Activated naive CD8-positive, alpha-beta T cell treated with anti-CD3 and anti-CD28 coated beads, Interleukin-2, amount 10 ng/mL, durations not matched to agents 7 days and 5 days (primary cell): ENCODE measurements at places on chromosomes 1 and 21.

DNA sequence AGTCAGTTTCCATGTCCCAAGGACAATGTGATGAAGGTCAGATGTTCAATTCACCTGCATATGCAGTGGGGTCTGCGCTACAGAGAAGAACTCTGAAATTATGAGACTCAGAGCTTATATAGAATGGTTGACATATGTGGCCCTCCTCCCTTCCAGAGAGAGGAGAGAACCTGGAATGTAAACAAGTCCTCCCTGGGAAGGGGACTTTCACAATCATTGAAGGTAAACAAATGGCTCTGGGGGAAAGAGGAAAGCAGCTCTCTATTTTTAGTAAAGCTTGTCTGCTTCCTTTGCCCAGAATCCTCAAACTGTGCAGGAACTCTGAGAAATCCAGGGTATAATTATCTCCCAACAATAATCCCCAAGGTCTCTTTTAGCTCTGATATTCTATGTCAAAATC lies 9.8 kb downstream of the OVGP1 start:
- DNase-seq = no peak

- no peak for DNase-seq
These were observed 23.6 kb upstream of the LY9 start for GRCh38 chr1:160772331-160772730.

- no peak for DNase-seq
These were observed 324.2 kb downstream of the SEC16B start for GRCh38 chr1:177645491-177646190.

DNA sequence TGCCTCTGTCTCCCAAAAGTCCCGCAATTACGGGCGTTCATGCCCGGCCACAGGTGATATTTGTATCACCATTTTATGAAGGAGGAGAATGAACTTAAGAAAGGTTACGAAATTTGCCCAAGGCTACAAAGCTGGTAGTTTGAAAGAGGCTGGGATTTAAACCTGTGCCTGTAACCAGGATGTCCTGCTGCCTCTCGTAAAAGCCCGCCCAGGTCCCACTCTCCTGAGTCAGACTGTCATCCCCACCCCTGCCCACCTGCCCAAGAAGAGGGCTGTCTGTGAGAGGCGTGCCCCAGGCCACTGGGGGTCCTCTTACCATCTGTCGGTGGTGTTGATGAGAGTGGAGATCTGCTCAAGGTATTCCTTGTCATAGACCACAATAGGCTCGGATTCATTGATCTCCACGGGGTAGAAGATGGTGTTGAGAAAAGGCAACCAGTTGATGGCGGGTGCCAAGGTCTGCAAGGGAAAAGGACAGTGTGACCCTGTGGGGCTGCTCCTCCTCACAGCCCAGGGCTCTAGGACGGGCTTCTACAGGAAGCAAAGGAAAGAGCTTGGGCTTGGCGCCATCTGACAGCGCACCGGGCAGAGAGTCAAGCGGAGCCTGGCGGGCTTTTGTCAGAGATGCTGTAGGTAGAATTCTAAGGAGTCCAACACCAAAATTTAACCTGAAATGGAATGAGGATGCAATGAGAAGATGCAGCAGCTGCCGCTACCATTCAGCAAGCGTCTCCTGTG lies 43.2 kb downstream of the ECE1 start:
- DNase-seq = no peak

DNA sequence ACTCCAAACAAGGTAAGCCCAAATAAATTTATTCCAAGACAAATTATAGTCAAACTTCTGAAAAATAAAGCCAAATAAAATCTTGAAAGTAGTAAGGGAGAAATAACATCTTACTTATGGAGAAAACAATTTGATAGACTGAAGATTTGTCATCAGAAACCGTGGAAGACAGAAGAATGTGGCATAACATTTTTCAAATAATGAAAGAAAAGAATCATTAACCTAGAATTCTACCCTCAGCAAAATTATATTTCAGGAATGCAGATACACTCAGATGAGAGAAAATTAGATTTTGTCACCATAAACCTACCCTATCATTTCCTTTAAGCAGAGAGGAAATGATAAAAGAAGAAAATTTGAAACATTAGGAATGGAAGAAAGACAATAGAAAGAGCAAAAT lies 27.3 kb upstream of the PADI1 start:
- DNase-seq = no peak

- DNase-seq = no peak
These were observed 648.2 kb downstream of the SMYD3 start for GRCh38 chr1:245858722-245859492.

DNA sequence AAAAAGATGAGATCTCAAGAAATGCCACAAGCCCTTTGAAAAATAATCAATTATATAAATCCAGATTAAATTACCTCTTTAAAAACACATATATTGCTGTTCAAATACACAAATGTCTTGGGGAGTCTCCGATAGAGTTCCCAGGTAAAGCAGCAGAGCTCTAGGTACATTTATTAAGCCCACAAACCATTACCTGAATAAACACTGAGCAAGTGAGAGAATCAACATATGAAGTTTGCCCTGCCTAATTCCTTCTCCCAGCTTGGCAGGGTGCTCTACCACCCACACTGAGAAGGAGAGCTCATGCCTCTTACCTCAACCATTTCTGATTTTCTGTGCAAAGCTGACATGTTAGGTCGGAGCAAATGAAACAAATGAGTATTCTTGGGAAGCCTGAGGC lies 402.4 kb downstream of the KCNH1 start:
- DNase-seq = no peak
